ENCODE measurements at places on chromosomes 2 and 18.

- DNase-seq = no peak
These were observed 210.5 kb upstream of the GATA6 start for GRCh38 chr18:21958707-21959450.

DNA sequence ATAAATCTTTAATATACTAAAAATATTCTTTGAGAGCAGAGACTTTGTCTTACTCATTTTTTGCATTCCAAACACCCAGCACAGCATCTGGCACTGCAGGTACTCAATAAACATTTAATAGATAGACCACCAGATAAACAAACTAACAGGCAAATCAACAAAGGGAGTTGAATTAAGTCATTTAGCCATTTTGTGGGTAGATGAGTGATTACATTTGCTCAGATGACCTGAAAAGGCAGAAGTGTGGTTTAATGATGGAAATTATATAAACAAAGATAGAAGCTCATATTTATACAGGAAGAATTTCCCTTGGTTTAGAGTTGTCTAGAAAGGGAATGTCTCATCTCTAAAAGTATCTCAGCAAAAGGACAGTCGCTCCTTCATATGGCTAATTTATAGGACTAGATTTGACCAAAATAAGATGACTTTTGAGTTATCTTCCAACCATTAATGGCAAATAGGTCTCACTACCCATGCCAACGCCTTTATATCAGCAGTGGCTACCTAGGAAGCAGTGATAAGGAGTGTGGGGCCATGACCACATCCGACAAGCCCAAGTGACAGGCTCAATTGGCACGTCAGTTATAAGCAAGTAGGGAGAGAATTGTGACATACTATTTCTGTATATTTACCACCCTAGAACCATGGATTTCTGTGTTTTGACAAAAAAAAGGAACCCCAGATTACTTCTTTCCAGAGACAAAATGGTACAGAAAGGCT lies 173.5 kb downstream of the ATAD2B start:
- DNase-seq = no peak

DNA sequence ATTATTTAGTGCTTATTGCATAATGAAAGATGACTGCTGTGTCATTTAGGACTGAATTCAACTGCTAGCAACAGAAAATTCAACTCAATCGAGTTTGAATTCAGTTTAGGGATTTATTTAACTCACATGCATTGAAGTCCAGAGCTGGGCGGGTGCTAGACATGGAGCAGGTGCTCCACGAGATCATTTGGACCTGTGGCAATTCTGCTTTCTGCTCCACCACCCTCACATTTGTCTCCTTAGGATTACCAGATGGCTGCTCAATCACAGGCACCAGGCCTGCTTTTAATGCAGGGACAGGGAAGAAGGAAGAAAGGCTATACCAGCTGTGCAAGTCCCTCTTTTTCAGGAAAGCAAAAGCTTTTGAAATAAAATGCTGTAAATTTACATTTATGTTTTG lies 572.9 kb upstream of the SLC8A1 start:
- DNase-seq = no peak

DNA sequence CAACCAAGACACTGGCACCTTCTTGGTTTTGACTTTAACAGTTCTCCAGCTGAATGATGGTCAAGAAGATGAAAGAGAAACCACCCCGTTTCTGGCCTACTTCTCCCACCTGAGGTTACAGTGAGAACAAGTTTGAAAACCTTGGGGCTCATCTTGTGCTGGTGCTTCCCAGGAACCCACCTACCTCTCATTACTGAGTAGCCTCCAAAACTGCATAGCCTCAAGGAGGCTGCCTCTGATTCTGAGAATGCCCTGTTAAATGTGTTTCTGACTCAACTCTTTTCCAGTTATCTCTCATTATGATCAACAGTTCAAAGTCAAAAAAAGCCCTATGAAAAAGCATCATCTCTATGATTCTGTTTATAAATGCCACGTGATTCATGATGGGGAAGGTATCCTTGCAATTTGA lies 121.9 kb downstream of the CACNB4 start:
- DNase-seq = no peak

DNA sequence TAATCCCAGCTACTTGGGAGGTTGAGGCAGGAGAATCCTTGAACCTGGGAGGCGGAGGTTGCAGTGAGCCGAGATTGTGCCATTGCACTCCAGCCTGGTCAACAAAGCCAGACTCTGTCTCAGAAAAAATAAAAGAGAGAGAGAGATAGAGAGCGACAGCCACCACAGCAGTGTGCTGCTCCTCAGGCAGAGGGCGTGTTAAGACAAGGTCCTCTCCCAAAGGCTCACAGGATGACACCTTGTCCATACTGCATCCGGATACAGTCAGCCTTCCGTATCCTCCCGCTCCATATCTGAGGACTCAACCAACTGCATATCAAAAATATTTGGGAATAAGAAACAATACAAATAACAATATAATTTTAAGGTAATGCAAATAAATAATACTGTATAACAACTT lies 20.1 kb downstream of the ARL4C start:
- DNase-seq = no peak

GRCh38 chr2:94602466-94602865 lies 268.8 kb upstream of the TEKT4 start:
- DNase-seq = no peak

- DNase-seq = no peak
These were observed 27.4 kb downstream of the CDK15 start for GRCh38 chr2:201833781-201834180.

- no peak for DNase-seq
These were observed 135.4 kb upstream of the PIEZO2 start for GRCh38 chr18:11284811-11285210.

All from nephron progenitor cell (in vitro differentiated cells).